ENCODE measurements at places on chromosomes 7 and 10. TPM values are rescaled to one million over a fixed set of nuclear protein-coding genes. Genes with fewer than 3 reads are reported as not detected.

Gene CALCR
- total RNA-seq, result not detected

Gene GHRHR
- total RNA-seq, result not detected

Gene DYDC2
- total RNA-seq, result 1.4 TPM

Gene CALML5
- not detected for total RNA-seq

Gene PRSS37
- not detected for total RNA-seq

Gene SDK1
- 39.6 TPM for total RNA-seq

Gene C7orf57
- not detected for total RNA-seq

Gene HOXA1
- total RNA-seq, result 31.2 TPM

Gene TMEM236
- total RNA-seq, result 0.07 TPM

Gene EIF3B
- 172 TPM for total RNA-seq

Gene ASZ1
- not detected for total RNA-seq

Gene EPDR1
- total RNA-seq, result 2.8 TPM

Gene MGAM2
- total RNA-seq, result 1.2 TPM

Gene ADAM22
- total RNA-seq, result 15.8 TPM

Gene CYP3A7
- total RNA-seq, result not detected

Gene ADAP1
- total RNA-seq, result 10.7 TPM

Gene LRRN3
- total RNA-seq, result 1.7 TPM

Gene CDHR1
- total RNA-seq, result 0.31 TPM

Gene CLDN4
- 172 TPM for total RNA-seq

Gene WNT8B
- total RNA-seq, result 3.1 TPM

Gene ZCCHC24
- 1.6 TPM for total RNA-seq

Gene ASIC3
- 3.5 TPM for total RNA-seq

Gene MRPS33
- total RNA-seq, result 49.6 TPM

Gene MALRD1
- total RNA-seq, result 1.2 TPM

Gene AZGP1
- total RNA-seq, result not detected

Gene MMRN2
- total RNA-seq, result 1.6 TPM

Gene ADRA2A
- 13.1 TPM for total RNA-seq

All from progenitor cell of endocrine pancreas (in vitro differentiated cells).